PC-9 (cell line): ENCODE measurements at places on chromosomes 1 and 21. TPM values are rescaled to one million over a fixed set of nuclear protein-coding genes. Genes with fewer than 3 reads are reported as not detected.

GRCh38 chr1:167627865-167628641, 2.0 kb upstream of the RCSD1 start:
- peak; percentile 57 for DNase-seq

GRCh38 chr1:221264848-221265247, 385.6 kb downstream of the HLX start:
- DNase-seq = no peak

DNA sequence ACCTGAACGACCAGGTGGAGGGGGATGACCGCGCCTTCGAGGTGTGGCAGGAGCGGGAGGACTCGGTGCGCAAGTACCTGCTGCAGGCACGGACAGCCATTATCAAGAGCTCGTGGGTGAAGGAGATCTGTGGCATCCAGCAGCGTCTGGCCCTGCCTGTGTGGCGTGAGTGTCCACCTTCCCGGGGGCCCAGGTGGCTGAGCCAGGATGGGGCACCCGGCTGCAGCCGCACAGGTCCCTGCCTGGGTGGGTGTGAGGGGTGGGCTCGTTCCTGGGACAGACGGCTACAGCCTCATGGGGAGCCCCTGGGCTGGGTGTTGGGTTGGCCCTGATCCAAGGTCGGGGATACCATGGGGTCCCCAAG, 65.2 kb downstream of the TRIM11 start:
- DNase-seq = no peak

- no peak for DNase-seq
Measured at GRCh38 chr1:19204446-19205266, 5.4 kb downstream of the UBR4 start.

- no peak for DNase-seq
Measured at GRCh38 chr1:237287876-237288521, 246.0 kb downstream of the RYR2 start.

The S100A7 gene
- total RNA-seq = not detected in 2 replicates

The OLIG2 gene
- total RNA-seq = not detected in 2 replicates

- DNase-seq = no peak
Measured at GRCh38 chr1:239823852-239824251, 267.8 kb upstream of the FMN2 start.

GRCh38 chr1:162185314-162186025, 116.0 kb downstream of the NOS1AP start:
- DNase-seq = no peak

DNA sequence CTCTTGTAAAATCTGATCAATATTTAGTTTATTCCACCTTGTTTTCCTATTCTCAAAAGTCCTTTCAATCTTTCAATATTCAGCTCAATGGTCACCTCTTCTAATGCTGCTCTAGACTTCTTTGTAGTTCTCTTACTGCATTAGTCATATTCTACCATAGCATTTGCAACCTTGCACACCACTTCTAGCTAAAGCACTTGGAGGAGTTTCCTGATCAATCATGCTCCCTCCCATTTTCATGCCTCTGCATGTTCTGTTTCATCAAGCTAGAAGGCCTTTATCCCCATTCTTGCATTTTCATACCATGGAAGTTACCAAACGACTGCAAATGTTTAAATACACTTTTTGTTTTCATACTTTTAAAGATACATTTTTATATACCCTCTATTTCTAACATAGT, 72.1 kb downstream of the SLC5A9 start:
- DNase-seq = no peak
